Stimulated activated CD8-positive, alpha-beta memory T cell treated with anti-CD3 and anti-CD28 coated beads, Interleukin-7, amount 100 ng/mL, for 1 hour (primary cell): ENCODE measurements at places on chromosomes 1 and 21.

DNA sequence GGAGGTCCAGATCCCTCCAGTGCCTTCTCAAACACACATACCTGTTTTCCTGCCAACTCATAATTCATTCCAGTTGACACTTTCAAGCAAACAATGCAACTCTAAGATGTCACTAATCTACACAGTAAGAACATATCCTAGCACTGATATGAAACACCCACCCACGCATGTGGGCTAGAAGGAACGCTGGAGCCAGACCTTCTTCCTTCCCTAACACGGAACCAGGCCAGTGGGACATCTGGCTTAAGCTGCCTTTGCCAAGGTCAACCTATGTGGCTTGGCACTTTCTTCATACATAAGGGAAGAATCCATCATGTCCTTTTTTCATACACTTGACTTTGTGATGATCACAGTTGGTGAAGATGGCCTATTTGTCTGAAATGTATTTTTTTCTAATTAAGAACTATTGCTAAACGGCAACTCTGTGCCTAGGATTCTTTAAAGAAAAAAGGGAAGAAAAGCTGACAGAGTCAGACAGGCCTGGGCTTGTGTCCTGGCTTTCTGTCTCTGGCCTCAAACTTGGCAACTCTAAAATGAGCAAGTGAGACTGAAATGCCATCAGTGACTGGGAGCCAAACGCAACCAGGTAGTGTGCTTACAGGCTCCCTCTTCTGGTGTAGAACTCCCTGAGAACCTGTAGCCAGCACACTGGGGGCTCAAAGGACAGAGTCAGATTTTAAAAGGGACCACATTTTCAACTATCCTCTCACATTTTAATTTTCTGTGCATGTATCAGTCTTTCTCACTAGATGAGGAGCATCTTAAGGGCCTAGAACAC, 92.6 kb upstream of the BEND5 start:
- no peak for DNase-seq

GRCh38 chr21:27536319-27536718, 569.4 kb upstream of the ADAMTS5 start:
- DNase-seq, result no peak

DNA sequence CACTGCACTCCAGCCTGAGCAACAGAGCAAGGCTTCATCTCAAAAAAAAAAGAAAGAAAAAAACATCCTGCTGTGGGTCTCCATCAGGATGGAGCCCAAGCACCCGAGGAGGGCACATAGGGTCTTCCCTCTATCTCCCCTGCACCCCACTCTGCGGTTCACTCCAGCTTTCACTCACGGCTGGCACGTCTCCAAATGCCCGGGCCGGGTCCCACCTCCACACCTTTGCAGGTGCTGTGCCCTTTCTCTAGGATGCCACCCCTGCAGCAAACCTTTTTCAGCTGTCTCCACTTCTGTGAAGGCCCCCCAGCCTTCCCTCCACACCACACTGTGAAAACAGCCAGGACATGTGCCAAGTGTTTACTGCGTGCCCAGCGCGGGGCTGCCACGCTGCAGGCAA, 22.4 kb upstream of the DDOST start:
- no peak for DNase-seq

- DNase-seq, result no peak
These were observed 8.4 kb upstream of the SLC19A1 start for GRCh38 chr21:45550522-45551210.

GRCh38 chr1:58884706-58885661, 101.1 kb upstream of the JUN start:
- DNase-seq, result no peak
